Daoy (cell line): ENCODE measurements at places on chromosomes 12 and 14.

DNA sequence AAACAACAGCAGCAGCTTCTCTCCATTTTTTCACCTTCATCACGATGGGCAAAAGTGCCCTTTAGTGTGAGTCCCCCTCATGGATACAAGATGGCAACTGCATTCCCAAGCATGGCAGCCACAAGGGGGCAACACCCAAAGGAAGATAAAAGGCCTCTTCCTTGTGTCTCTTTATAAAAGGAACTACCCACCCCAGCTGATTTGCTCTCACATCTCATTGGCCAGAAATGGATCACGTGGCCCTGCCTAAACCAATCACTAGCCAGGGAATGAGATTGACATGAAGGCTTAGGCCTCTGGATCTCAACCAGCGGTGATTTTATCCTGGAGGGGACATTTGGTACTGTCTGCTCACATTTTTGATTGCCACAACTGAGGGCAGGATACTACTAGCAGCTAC is 21.9 kb upstream of the IFT81 start:
- peak; percentile 78 for DNase-seq

GRCh38 chr12:112341046-112341825 is 41.0 kb downstream of the HECTD4 start:
- no peak for DNase-seq

DNA sequence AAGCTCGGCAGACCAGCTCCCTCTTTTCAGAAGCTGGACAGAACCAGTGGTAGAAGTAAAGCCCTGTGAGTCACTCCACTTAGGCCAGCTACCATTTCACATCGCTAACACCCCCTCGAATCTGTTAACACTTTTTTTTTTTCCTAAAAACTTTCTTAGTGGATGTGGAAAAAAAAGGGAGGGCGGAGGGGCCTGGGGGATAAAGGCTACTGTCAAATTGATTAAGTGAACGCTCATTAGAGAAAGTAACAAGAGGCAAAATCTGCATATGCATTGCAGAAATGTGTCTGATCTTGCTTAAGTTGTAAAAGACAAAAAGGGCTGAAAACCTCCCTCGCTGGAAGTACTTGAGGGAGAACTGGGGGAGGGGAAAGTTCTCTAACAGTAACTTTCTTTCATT is 86.6 kb upstream of the OTX2 start:
- peak; percentile 36 for DNase-seq

DNA sequence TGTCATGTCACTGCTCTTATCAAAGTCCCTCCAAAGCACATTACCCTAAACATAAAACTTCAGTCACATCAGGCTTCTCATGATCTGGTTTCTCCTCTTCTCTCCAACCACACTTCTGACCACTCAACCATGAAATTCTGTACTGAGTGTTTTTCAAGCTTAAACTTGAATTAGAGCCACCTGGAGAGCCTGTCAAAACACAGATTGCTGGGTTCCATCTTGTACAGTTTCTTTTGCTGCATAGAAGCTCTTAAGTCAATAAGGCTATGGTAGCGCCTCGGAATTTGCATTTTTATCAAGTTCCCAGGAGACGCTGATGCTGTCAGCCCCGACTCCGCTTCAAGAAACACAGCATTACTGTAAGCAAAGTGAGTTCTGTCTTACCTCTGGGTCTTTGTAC is 16.4 kb upstream of the SRRM4 start:
- no peak for DNase-seq

- no peak for DNase-seq
Observed at GRCh38 chr14:100039903-100040302, 25.3 kb upstream of the EVL start.

GRCh38 chr12:80857311-80857710 is 80.4 kb downstream of the LIN7A start:
- DNase-seq: no peak

DNA sequence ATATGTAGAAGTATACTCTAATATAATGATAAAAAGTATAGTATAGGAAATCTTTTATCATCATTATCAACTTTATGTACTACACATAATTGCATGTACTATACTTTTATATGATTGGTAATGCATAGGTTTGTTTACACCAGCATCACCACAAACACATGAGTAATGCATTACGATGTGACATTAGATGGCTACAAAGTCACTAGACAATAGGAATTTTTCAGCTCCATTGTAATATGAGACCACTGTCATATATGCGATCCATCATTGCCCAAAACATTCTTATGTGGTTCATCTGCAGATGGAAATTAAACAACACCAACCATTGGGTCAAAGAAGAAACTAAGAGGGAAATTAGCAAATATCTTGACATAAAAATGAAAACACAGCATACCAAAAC is 4.4 kb downstream of the ADAM20 start:
- DNase-seq: no peak

- DNase-seq: no peak
Observed at GRCh38 chr12:77813558-77813957, 17.1 kb upstream of the NAV3 start.

- peak; percentile 64 for DNase-seq
Observed at GRCh38 chr14:52348776-52349175, 34.7 kb downstream of the PTGER2 start.

GRCh38 chr12:10247436-10248058 is 34.9 kb downstream of the GABARAPL1 start:
- DNase-seq: no peak

DNA sequence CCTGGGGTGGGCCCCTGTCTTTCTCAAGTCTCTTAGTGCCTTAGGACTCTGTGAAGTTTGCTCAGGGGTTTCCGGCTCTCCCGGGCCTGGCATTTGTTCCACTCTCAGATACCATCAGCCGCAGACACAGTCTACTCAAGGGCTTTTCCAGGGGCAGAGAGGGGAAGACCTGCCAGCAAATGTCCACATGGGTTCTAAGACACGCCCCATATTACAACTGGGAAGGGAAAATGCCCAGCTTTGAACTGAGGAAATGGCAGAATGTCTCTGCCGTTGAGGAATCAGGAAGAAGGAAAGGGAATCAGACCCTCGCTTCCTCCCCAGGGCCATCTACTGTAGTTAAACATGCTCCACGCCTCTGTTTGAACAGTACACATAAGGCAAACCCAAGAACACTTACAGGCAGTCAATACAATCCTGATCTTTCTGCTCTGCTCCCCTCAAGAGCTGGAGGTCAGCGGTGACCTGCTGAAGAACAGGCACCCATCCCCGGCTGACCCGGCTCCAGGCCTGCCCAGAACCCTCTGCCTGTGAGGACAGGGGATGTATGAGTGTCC is 7.9 kb downstream of the CCDC85C start:
- DNase-seq: peak; percentile 56

- DNase-seq: no peak
Observed at GRCh38 chr12:93164103-93164880, 213.4 kb upstream of the NUDT4 start.

GRCh38 chr12:26851031-26851809 is 18.2 kb upstream of the ITPR2 start:
- no peak for DNase-seq

- no peak for DNase-seq
Observed at GRCh38 chr14:99850709-99851108, 57.5 kb downstream of the EML1 start.

- no peak for DNase-seq
Observed at GRCh38 chr14:101758913-101759593, 2.5 kb upstream of the PPP2R5C start.

GRCh38 chr12:52984136-52984535 is 22.1 kb upstream of the EIF4B start:
- DNase-seq: no peak

GRCh38 chr12:54127538-54128259 is 61.1 kb downstream of the SMUG1 start:
- no peak for DNase-seq

DNA sequence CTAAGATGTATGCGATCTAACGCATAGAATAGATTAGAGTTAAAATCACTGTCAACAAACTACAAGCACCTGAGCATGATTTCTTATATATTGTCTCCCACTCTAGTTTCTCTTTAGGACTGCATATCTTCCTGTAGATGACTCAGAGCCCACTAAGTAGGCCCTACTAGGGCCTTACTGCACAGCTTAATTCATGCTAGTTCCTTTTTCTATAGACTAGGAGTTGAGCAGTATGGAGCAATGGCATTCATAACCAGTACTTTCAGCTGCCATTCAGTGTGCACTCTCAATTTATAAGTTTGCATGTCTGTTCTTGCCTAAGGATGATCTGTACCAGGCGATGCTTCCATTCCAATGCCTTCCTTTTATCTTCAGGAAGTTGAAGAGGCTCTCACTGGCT is 103.5 kb downstream of the METTL25 start:
- DNase-seq: no peak

GRCh38 chr12:64578566-64578965 is 31.7 kb upstream of the RASSF3 start:
- no peak for DNase-seq

DNA sequence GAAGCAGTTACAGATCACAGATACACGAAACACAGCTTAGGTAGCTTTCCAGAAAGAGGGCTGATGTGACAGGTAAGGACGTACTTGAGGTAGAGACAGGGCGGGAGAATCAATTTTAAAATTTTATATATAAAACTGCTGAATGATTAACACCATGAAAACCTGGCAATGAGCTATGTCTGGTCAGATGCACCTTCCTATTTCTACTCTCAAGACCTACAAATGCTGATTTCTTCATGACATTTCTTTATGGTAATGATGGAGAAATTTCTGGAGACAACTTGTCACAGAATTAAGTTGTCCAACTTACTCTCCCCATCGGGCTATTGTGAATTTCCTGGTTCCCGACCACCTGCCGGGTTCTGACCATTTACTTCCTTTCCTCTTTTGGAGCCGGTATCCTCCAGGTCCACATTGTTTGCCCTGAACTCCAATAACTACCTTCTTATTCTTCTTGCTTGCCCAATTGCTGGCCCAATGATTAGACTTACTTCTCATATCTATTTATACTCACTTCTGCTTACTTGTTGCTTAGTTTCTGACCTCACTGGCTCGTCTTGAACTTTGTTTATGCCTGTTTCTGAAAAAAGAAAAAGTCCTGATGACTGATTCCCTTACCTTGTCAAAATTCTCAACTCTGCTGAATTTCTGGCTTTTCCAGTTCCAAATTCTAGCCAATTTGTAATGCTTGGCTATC is 12.8 kb upstream of the ATP2B1 start:
- DNase-seq: no peak

- DNase-seq: no peak
Observed at GRCh38 chr14:101233808-101234207, 327.5 kb upstream of the DIO3 start.

DNA sequence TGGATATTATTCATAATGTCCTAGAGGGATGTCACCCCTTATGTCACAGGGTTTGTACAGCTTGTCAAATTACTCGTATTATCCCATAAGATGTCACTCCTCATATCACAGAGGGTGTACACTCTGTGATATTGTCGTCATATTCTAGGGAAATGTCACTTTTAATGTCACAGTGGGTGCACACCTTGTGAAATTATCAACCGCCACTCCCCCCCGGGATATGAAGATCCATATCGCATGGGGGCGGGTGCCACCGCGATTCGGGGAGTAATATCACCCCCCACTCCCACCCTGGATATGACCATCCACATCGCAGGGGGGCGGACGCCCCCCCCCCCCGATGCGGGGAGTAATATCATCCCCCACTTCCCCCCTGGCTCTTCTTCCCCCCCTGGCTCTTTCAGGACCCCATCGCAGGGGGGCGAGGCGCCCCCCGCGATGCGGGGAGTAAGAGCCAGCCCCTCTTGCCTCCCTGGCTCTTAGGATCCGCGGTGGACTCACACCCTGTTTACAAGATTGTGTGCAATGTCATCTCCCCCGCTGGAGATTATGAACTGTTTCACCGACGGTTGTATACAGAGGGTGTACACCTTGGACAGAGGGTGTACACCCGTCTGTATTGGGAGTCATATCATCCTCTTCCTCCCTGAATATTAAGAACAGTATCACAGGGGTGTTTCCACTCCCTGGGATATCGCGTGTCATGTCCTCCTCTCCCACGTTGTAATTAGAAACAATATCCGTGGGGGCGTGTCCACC is 92.8 kb downstream of the FRMD6 start:
- no peak for DNase-seq

GRCh38 chr14:54654605-54655004 is 87.7 kb downstream of the SAMD4A start:
- DNase-seq: peak; percentile 18

DNA sequence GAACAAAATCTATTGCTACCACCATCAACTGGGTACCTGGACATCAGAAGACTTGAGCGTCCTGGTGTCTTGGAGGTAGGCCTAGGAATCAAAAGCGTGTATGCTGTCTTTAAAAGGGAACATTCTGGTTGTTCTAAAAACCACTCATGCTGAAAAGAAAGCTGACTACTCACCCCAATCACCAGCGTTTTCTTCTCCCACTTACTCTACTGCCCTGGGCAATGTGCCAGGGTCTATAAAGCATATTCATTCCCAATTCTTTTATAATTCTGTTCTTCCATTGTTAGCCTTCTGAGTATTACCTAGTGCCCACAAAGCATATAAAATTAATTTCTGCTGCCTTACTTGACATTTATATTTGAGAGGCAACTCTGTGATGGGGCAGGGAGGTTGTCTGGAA is 133.4 kb downstream of the KCNA5 start:
- no peak for DNase-seq

- no peak for DNase-seq
Observed at GRCh38 chr14:95649230-95649629, 37.0 kb upstream of the TCL1B start.

GRCh38 chr12:54439096-54439495 is 20.0 kb upstream of the ITGA5 start:
- DNase-seq: peak; percentile 29

GRCh38 chr12:53053218-53054111 is 3.6 kb downstream of the TNS2 start:
- peak; percentile 19 for DNase-seq

DNA sequence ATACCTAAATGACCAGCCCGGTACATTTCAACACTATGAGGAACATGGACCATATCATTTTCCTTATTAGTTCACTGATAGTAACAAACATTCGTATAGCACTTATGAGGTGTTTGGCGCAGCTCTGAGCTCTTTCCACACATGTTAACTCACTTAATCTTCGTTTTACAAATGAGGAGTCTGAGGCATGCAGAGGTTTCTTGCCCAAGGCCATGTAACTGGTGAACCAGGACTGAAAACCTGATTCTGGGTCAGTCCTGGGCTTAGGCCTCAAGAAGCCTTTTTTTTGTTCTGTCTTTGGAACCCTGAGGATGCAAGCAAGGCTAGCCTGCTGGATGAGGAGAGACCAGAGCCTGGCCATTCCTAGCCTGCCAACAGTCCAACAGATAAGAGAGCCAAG is 55.0 kb downstream of the C14orf132 start:
- DNase-seq: no peak
